ENCODE measurements at places on chromosomes 3 and 15.

DNA sequence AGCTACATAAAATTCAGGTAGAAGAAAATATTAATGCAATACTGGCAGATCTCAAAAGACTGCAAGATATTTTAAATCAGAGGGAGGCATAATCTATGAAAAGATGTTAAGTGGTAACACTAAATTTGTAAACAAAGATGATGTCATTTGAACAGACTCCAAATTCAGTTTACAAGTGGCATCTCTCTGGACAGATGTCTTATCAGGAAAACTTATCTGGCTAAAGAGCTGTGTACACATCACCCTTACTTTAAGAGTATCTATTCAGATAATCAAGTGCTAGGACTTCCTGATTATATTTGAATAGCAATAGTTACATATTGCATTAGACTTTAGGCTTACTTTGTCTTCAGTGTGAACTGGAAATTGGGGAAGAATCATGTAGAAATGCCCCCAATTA is 231.5 kb downstream of the WDR72 start:
- no peak for DNase-seq

DNA sequence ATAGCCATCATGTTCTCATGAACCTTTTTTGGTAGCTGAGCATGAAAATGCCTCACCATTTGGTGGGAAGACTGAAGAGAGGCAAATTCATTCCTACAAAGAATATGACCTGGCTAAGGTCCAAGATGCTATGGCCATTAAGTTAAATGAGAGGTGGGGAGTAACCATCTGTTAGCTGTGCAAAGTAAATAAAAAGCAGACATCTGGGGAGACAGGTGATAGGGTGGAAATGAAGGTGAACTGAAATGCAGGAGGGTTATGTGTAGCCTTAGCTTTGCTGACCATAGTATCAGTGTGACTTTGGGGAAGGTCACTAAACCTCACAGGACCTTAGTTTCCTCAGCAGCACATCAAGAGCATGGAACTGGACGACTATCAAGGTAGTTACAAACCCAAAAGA is 111.0 kb upstream of the STRIT1 start:
- no peak for DNase-seq

GRCh38 chr15:72474466-72474911 is 359 bp downstream of the ARIH1 start:
- no peak for DNase-seq

DNA sequence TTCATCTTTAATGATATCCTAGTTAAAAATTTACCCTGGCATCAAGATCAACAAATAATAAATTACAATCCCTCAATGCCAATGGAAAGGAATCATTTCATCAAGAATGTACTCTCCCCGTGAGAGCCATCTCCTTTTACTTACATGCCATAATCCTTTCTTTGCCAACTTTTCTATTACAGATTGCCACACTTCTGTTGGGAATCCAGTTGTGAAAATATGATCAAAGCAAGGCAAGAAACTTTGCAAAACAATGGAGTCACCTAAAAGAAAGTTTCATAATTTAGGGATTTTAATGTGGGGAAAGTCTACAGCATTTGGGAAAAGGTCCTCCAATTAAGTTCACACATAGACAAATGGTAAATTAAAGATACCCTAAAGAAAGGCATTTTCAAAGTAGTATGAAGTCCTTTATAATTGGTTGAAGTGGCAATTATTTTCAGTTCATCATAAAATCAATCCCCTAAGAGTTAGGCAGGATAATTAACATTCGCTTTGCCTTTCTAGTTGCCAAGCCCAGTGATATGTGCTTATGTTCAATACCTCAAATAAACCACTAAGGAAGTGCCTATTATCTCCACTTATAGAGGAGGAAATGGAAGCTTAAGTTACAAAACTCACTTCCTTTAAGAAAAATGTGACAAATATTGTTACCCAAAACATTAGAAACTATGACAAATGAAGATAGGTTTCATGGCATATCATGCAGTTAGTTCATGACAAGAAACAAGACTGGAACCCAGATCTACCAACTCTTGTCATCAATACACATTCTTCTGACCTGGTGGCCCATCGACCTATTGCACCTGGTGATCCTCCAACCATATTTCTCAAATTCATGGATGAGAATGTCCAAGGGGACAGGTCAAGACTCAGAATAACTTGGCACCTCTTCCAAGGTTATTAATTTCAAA is 49.1 kb downstream of the TRANK1 start:
- no peak for DNase-seq

DNA sequence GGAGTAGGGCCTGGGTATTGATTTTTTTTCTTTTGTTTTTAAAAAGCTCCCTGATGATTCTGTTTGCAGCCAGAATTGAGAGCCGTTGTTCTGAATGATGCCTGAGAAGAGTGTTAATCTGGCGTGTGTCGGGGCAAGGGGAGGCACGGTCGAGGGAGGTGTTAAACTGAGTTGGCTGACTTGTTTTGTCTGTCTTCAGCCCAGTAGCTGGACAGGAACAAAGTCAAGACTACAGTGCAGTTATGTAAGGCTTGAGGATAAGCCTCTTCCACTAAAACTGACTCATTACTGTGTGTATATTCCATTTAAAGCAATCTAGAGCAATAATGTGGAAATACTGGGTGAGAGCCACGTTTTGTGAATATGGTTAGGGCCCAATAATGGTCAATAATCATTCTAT is 119.0 kb upstream of the DLG1 start:
- peak; percentile 58 for DNase-seq
